ENCODE measurements at places on chromosomes 16 and 17. TPM values are rescaled to one million over a fixed set of nuclear protein-coding genes. Genes with fewer than 3 reads are reported as not detected.

- H3K27ac ChIP-seq: no peak overlapping the region
- no peak overlapping the region for H3K4me3 ChIP-seq
- DNase-seq: no peak
- no peaks in the 10 kb centered on the region for H3K4me1 ChIP-seq
- H3K27me3 ChIP-seq: no peaks in the 10 kb centered on the region
Observed at GRCh38 chr17:32206861-32207260, 58.8 kb upstream of the RHBDL3 start.

- H3K27me3 ChIP-seq: no peaks in the 10 kb centered on the region
- H3K4me3 ChIP-seq: no peak overlapping the region
- no peak overlapping the region for H3K27ac ChIP-seq
- H3K4me1 ChIP-seq: peaks cover 27% of the 10 kb centered on the region
Observed at GRCh38 chr17:41914358-41914766, 4.4 kb downstream of the ACLY start.

Gene TAT
- 0.08 TPM for polyA plus RNA-seq

DNA sequence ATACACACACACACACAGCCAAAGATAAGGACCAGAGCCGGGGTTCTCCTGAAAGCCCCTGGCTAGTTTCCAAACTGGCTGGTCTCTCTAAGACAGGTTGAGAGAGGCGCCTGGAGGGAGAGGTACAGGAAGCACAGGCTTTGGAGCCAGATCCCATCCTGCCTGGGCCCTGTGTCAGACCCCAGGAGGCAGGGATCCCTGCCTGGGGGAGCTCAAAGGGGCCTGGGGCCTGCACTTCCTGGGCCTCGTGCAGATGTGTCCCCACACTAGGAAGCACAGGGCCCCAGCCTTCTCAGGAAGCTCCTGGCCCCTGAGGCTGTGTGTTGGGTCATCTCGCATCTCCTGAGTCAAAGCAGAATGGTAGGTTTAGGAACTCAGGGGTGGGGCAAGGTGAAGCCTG, 16.0 kb downstream of the SLC5A10 start:
- no peaks in the 10 kb centered on the region for H3K27me3 ChIP-seq
- DNase-seq: no peak
- no peaks in the 10 kb centered on the region for H3K36me3 ChIP-seq
- no peak overlapping the region for H3K4me3 ChIP-seq

- no peak overlapping the region for H3K4me3 ChIP-seq
- no peak for DNase-seq
- no peak overlapping the region for H3K27ac ChIP-seq
- no peaks in the 10 kb centered on the region for H3K36me3 ChIP-seq
Observed at GRCh38 chr17:13599864-13600263, 1.9 kb downstream of the HS3ST3A1 start.

- H3K36me3 ChIP-seq: no peaks in the 10 kb centered on the region
- no peak overlapping the region for H3K4me3 ChIP-seq
- DNase-seq: no peak
- no peaks in the 10 kb centered on the region for H3K27me3 ChIP-seq
Observed at GRCh38 chr16:959232-960040, 11.3 kb downstream of the LMF1 start.
